ENCODE measurements at places on chromosomes 5 and 9.
A peak's percentile ranks its signal among the peaks of the same experiment; 100 is the strongest.

DNA sequence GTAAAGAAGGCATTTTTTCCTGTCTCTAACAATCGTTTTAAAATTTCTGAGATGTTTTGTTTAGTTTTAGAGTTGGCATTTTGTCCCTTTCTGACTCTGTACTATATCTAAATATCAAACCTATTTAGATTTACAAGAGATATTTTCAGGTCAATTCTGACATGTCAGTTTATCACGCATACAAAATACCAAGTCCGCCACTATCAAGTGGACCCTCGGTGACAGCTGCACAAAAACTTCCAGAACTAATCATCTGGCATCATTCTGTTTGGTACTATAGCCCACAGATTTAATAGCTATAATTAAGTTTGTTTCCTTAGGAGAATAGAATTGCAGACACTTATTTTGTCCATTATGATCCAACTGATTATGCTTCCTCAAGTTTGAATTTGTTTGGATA is 1278.2 kb downstream of the CDH12 start:
- no peak for DNase-seq

DNA sequence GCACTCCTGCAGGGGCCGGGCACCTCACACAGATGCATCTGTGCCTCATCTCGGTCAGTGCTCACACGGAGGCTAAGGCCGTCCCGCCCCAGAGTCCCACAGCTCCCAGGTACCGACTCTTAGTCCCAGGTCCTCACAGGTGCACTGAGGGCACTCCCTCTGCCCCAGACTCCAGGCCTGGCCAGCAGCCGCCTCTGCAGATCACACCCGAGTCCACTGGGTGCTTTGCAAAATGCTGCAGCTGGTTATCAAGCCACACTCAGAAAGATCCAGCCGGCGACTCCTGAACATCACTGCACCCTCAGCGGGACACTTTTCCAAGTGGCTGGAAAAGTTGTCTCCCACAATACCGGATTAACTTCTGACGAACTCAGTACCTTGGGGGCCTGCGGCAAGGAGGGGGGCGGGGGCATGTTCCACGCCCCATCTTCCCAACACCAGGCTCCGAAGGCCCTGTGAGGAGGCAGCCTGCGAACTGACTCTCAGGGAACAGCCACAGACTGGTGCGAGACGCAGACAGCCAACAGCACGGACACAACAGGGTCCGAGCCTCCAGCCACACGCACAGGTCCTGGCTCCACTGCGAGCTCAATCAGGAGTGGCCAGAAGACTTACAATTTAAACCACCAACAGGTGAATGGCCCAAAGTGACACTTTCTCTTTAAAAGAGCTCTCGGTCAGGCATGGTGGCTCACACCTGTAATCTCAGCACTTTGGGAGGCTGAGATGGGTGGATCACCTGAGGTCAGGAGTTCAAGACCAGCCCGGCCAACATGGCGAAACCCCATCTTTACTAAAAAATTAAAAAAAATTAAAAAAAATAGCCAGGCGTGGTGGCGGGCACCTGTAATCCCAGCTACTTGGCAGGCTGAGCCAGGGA is 4.0 kb downstream of the BRD3 start:
- no peak for DNase-seq

DNA sequence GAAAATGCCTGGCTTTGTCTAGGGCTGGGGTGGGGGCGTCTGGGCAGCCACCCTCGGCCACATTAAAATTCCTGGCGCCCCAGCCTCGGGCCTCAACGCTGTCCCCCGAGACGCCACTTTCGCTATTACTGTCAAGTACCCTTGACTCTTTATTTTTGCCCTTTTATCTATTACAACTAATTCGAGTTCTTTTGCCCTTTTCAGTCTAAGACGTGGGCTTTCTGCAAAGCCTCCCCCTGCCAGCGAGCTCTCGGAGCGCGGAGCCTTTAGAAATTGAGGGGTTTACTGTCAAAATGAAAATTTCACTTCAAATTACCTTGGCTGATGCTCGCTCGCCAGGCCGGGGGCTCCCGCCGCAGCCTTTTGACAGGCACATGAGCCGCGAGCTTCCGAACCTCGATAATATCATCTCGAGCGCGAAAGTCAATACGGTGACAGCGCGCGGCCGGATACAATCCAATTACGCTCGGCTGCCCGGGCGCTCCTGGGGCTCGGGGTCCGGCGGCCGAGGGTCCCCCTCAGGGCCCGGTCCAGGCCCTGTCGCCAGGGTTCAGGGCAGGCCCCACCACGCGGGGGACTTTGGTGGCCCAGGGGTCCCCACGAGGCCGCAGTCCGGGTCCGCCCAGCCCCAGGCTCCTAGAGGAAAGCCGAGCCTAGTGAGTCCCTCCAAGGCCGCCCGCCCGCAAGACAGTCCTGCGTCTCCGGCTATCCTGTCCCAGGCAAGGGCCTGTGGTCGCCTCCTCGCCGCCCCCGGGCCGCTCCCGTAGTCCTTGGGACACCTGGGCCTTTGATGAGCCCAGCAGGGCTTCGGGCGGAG is 6.7 kb downstream of the IRX4 start:
- DNase-seq: no peak

- DNase-seq: no peak
Measured at GRCh38 chr9:72254901-72255545, 105.8 kb downstream of the GDA start.

- no peak for DNase-seq
Measured at GRCh38 chr9:113648048-113648447, 184.5 kb downstream of the RGS3 start.

GRCh38 chr9:5557606-5558587 is 47.6 kb downstream of the PDCD1LG2 start:
- DNase-seq: no peak

GRCh38 chr9:745761-746380 is 95.6 kb upstream of the DMRT1 start:
- DNase-seq: no peak

- no peak for DNase-seq
Measured at GRCh38 chr5:158413122-158413680, 554.3 kb upstream of the CLINT1 start.

- DNase-seq: no peak
Measured at GRCh38 chr9:86096386-86096785, 3.0 kb downstream of the GOLM1 start.

DNA sequence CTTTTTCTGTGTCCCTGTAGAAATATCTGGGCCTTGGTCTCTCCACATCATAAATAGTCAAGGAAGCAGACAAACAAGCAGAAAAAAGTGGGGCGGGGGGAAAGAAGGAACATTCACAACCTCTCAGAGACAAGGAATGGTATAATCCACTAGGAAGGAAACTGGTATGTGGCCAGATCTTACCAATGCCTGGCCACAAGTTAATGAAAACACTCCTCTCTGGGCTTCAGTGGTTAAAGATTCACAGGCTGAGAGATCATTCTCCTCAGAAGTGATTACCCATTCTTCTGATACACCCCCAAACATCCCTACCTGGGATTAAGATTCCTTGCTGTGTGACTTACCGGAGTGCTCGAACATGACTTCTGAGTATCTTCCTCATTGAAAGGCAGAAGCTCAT is 290.6 kb downstream of the MARCHF11 start:
- DNase-seq: no peak

DNA sequence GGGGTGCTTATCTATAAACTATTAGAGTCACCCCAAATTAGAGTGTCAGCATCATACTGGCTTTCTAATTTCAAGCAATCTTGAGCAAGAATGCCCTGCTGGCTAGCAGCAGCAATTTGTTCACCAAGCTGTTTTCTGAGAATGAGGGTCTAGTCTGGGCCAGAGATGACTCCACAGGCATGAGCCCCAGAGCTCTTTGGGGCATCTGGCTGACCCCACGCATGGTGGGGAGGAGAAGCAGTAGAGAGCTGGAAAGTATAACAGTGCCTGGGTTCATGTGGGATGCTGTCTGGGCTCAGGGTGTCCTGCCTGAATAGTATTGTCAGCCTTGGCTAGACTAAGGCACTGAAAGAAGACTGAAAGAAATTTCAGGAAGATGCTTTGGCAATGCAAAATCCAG is 64.9 kb downstream of the C6 start:
- DNase-seq: no peak

GRCh38 chr5:144710637-144711036 is 540.0 kb downstream of the KCTD16 start:
- no peak for DNase-seq

- no peak for DNase-seq
Measured at GRCh38 chr5:170341545-170341944, 44.0 kb upstream of the LCP2 start.

GRCh38 chr5:29304545-29304944 is 1888.9 kb upstream of the CDH6 start:
- DNase-seq: no peak

- DNase-seq: no peak
Measured at GRCh38 chr9:99726758-99727157, 94.9 kb upstream of the NR4A3 start.

- DNase-seq: no peak
Measured at GRCh38 chr9:137797206-137798120, 80.1 kb upstream of the CACNA1B start.

GRCh38 chr5:15683332-15683731 is 183.4 kb downstream of the FBXL7 start:
- no peak for DNase-seq

DNA sequence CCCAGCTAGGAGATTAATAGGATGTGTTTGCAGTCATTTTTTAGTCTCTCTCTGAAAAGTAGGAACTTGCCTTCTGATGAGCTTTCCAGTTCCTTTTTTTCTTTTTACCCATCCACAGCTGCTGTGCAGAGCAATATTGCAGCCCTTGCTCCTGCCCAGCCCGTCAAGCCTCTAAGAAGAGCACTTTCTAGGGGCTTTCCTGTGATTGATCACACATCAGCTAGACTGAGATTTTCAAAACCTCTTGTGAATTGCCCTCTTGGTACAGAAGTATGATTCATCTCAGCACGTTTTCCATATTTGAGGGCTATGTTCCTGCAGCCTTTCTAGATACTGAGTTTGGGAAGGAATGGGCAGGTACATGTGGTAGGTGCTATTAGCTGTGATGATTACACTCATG is 93.9 kb downstream of the GALNT10 start:
- no peak for DNase-seq

- no peak for DNase-seq
Measured at GRCh38 chr5:159257629-159258283, 5.3 kb upstream of the UBLCP1 start.

DNA sequence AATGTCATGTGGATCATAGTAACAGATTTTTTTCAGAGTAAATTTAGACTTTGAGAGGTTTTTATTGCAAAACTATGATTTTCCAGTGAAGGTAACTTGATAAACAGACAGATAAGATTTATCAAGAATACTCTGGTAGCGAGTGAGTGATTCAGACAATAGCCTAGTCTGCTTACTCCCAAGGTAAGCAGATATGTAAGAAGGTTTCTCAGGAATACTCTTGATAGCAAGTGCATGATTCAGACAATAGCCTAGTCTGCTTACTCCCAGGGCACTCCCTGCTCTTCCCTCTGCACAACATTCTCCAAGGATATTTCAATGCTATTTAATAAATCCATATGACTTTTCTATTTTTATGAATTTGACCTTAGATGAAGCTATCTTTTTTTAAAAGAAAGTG is 1881.5 kb downstream of the EFNA5 start:
- DNase-seq: no peak

DNA sequence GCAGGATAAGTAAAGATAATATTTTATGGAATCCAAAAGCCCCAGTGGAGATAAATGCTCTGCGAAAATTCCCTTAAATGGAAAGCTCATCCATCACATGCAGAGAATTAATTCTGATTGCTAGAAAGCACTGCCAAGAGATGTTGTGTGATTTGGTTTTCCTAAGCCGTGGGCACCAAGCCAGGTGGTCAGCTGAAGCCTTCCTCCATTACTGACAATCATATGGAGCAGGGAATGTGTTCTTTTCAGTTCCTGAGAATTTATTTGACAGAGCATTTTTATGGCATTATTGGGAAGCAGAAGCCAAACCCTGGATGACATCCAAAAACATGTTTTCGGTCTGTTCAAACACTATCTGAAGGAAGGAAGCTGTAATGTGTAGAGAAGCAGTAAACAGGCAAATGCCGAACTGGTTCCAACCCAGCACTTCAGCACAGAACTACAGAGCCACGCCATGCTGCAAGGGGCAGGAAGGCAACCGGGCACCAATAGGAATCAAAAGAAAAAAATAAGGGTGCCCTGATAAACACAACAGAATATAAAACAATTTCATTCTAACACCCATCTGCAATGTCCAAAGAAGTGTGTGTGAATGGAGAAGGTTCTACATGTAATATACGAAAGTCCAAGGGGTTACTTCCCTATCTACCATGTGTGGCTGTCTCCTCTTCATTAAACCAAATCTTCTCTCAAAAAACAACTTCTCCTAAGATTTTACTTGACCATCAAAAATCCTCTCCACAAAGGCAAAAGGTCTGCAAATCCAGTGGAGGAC is 12.3 kb downstream of the ARSB start:
- no peak for DNase-seq

DNA sequence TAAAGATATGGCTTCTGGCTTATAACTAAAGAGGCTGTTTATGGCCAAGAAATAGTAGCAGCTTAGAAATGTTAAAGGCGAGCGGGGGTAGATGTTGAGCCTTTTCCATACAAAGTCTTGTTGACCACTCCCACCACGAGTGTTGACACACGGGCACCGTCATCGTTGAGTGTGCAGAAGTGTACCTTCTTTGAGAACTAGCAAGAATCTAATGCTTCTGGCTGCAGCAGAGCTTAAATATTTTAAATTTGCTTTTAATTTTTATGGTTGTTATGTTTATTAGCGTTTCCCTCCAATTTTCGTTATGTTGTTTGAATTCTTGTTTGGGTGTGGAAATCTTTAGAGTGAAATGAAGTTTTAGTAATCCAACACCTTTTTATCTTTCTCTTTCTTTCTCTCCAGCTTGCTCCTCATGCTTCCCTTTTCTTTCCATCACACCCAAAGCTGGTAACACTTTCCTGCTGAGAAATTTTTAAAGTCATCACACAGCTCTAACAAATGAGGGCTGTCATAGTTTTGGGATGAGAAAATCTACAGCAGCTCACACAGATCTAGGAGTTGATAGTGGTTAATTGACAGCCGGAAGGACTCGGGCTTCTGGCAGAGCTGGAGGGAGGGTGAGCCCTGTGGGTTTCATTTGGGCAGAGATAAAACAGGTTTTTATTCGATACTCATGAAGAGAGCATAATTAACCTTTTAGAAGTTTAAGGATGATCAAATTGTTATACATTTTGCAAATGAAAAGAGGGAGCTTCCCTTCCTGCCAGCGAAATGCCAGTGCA is 120.1 kb upstream of the ZNF608 start:
- DNase-seq: no peak

- peak; percentile 43 for DNase-seq
Measured at GRCh38 chr5:169251333-169252084, 49.4 kb downstream of the SLIT3 start.

- no peak for DNase-seq
Measured at GRCh38 chr9:114718801-114719221, 36.8 kb upstream of the TEX48 start.
